ENCODE measurements at places on chromosomes 3 and 15. TPM values are rescaled to one million over a fixed set of nuclear protein-coding genes. Genes with fewer than 3 reads are reported as not detected.

- DNase-seq = no peak
These were observed 168.7 kb downstream of the PTPRG start for GRCh38 chr3:61730056-61730455.

- DNase-seq = no peak
These were observed 81.1 kb downstream of the RAD18 start for GRCh38 chr3:8882171-8882593.

- no peak for DNase-seq
These were observed 25.0 kb downstream of the MCCC1 start for GRCh38 chr3:183074261-183074660.

- no peak for DNase-seq
These were observed 360.3 kb upstream of the TBL1XR1 start for GRCh38 chr3:177557548-177557947.

DNA sequence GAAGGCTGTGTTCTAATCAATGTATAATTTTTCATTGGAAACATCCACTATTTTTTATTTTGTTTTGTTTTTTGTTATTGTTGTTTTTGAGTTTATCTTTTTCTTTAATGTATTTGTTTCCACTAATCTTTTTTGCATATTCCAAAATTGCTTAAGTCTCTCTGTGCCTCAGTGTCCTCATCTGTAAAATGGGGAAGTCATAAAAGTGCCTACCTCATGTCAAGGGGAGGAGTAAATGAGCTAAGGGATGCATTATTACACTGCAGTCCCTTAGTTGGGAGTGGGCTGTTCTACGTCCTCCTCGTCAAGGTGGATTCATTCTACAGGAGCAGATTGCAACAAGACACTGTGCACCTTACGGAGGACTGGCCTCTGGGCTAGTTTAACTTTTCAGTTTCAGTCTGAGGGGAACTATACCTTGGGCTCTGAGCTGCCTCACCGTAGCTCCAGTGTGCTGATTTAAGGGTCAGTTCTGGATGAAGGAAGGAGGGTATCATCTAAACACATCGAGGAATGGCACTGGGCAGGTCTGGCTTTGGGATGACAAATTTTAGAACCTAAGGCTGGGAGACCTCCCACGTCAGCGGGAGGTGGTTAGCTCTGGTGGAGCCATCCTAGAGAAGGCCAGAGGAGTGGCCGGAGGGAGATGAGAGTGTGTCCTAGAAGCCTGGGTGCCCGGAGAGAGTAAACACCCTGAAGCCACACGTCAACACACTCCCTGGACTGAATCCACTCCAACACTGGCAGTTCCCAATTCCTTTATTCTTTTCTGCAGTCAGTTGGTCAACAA lies 5.1 kb upstream of the SRP14 start:
- no peak for DNase-seq

DNA sequence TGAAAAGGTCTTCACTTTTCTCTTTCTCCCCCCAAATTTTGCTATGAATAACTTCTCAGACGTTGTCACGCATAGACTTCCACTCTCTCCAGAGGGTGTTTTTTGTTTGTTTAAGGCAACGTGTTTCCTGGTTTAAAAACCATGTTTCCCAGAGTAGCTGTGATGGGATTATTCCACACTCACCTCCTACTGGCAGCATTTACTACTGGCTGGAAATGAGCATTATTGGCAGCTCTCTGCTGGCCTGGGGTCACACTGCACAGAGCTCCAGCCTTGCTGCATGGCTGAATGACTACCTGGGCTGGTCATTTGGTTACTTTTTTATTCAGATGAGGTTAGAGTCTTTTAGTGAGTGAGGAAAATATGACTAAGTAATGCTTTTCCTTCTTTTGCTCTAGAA lies 65.2 kb downstream of the RARB start:
- no peak for DNase-seq

DNA sequence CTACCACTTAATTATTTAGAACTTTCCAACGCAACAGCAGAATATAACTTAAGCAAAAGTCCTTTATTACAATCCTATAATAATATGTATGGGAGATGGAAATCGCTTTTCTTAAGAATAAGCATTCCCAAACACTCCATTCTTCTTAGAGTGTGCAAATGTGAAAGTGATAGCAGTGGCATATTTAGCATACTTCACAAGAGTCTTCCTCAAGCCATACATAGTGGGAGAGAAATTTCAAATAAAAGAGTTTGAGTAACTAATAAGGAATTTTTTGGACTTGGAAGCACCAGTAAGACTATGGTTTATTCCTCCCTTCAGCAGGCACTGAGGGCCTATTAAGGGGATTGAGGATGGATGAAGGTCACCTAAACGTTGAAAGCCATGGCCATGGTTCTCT lies 22.1 kb upstream of the BNC1 start:
- DNase-seq = no peak

The SERINC4 gene
- not detected for total RNA-seq

The CFAP91 gene
- total RNA-seq = 0.17 TPM

The A4GNT gene
- not detected for total RNA-seq

The TMCC1 gene
- total RNA-seq = 5.1 TPM

Data from H4 (cell line).